Stimulated activated CD8-positive, alpha-beta memory T cell treated with anti-CD3 and anti-CD28 coated beads, Interleukin-12 subunit alpha, Interleukin-12 subunit beta, amount 100 ng/mL, for 4 hours (primary cell): ENCODE measurements at places on chromosomes 6 and 20.

- DNase-seq, result no peak
Measured at GRCh38 chr6:22001396-22002027, 295.3 kb downstream of the PRL start.

DNA sequence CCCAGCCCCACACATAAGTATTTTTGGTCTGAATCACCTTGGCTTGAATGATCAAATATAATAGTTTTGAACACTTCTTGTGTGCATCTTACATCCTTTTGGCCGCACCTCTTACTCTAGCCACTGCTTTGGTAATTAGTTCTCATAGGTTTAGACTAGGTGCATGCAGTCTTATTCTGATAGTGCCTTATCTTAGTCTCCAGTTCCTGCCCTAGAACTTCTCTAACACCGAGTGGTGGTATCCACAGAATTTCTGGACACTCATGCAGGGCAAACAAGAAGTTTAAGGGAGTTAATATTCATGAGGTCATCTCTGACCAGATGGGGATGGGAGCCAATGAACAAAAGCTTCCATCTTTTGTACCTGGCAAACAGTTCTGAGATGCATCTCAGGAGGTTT is 77.5 kb upstream of the AKIRIN2 start:
- no peak for DNase-seq

DNA sequence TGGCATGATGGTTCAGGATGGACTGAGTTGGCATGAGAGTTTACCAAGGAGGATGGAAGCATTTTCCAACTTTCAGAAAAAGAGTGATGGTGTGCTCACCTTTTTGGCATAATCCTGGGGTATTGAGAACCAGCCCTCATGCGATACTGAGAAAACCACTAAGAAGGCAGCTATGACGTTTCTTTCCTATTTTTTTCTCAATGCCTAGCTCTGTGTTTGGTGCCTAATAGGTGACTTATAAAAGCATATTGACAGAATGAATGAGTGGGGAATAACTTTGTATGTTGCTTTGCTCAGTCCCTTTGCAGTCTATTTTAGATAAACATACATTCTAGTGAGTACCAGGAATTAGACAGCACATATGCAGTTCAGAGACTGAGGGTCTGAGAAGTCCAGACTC is 816.3 kb downstream of the DHX35 start:
- DNase-seq, result no peak

DNA sequence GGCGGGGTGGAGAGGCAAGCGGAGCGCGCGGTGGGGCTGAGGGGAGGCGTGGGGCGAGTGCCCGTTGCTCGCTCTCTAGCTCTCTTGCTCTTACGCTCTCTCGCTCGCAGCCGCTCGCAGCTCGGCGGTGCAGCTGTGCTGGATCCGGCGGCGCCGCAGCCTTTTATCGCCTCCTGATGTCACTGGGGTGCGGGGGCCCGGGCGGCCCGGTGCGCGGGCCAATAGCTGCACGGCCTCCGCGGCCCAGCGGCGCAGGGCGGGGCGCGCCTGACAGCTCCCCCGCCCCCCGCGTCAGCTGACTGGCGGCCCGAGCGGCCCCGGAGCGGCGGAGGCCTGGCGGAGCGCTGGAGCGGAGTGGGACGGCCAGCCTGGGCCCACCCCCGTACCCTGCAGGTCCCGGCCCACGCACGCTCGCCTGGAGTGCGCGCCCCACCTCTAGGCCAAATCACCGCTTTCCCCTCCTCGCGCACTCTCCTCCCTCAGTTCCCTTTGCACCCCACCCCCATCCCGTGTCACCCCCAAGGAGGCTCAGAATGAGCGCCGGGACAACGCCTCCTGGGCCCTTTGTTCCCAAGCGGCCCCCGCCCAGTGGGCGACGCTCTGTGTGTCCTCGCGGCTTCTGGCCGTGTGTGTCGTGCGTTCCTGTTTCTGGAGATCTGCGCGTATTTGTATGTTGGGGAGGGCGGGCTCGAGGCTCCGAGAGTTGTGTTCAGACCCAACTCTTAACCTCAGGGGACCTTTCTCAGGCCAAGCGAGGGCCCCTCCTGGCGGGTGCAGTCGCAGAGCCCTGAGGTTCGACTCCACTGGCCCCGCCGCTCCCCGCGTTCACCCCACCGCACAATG is at the start of gene MAFB:
MAFB (minus strand) TSS at position 137 of the 843 bp plus-strand sequence. CDS start 386 bp downstream, outside the sequence.
- peak; percentile 22 for DNase-seq

- no peak for DNase-seq
Measured at GRCh38 chr6:47009583-47009982, 32.5 kb downstream of the ADGRF1 start.

- peak; percentile 41 for DNase-seq
Measured at GRCh38 chr6:44172731-44173500, 14.3 kb downstream of the CAPN11 start.

DNA sequence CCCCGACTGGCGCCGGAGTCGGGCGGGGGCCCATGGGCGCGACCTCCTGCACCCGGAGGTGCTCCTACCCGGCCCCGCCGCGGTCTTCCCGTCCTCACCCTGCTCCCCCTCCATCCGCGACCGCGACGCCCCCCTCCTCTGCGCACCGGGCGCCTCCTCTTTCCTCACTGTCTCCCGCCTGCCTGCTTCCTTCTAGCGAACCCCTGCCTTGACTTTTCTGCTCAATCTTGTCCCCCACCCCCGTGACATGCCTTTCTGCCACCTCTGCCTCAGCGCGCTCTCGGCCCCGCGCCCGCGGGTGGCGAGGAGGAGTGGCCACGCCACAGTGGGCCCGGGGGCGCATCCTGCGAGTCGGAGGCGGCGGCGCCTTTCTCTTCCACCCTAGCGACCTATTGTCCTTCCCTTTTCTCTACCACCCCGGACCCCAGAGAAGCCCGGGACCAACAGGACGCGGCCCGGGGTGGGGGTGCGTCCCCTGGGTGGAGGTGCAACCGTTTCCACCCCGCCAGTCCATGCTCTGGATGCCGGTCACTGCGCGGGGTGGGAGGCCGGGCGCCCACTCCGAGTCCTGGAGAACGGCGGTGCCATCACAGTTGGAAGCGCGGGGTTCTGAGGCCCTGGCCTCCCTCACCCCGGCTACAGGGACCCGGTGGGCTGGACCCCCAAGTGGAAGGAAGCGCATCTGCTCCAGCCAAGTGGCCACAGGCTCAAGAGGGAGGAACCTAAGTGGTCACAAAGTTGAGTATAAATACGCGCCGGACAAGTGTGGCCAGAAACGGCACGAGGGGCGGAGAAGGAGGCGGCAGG is 2.0 kb downstream of the PDE10A start:
- no peak for DNase-seq

DNA sequence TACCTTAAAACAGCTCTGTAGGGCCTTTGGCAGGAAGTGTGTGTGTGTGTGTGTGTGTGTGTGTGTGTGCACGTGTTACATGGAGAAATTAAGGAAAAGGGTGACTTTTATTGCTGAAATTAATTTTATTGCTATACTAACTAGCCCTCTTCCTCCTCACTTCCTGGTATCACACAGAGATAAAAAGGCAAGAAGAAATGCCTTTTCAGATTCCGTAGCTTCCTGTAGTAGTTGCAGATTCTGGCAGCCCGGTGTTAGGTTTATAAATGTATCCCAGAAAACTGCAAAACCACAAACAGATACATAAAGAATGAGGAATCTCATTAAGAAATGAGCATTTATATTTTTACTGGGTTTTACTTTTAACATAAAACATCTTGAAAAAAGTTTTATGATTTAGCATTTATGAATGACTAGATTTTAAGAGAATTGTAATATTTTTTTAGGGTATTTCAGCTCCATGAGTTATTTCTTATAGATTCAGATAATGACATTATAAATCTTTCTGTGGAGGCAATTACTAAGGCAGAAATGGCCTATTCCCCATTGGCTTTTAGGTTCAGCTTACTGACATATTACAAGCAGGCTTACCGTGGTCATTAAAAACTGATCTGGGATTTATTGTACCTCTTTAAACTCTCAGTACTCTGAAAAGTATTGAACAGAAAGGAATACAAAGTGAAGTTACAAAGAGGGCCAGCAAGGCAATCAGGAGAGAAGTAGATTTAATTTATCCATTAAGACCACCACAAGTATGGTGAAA is 249.1 kb upstream of the TSHZ2 start:
- DNase-seq, result no peak

DNA sequence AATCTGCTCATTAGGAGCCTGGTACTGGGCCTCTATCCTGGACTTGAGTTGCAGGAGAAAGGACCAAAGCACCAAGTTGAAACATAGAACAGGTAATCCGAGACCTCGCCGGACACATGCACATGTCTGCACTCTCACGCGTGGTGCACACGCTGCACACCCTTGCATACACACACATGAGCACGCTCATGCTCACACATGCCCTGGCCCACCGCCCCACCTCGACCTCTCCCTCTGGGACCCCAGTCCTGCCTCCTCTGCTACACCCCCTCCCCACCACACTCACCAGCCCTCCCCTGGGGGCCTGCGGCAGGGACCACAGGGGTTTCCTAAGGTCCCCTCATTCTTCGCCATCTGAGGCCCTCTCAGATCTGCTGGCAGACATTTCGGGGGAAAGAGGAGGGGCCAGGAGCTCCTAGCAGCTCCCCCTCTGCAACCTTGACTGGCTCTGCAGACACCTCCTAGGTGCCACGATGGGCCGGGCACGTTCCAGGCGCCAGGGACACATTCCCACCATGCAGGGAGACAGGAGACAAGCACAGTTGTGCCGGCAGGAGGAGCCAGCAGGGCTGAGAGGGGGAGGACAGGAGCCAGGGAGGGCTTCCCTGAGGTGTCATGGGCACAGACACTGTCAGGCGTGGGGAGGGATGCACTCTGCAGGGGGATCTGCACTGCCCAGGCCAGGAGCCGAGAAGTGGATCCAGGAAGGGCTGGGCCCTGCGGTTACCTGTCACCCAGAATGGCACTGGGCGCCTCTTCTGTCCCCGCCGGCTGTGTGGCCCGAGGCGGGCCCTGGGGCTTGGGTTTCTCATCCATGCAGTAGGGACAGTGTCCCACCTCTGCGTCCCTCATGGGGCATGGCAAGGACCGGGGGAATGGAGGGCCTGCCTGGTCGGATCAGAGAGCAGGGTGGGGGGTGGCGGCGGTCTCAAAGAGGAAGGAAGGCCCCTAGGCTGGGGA is 25.6 kb upstream of the LSM14B start:
- no peak for DNase-seq

DNA sequence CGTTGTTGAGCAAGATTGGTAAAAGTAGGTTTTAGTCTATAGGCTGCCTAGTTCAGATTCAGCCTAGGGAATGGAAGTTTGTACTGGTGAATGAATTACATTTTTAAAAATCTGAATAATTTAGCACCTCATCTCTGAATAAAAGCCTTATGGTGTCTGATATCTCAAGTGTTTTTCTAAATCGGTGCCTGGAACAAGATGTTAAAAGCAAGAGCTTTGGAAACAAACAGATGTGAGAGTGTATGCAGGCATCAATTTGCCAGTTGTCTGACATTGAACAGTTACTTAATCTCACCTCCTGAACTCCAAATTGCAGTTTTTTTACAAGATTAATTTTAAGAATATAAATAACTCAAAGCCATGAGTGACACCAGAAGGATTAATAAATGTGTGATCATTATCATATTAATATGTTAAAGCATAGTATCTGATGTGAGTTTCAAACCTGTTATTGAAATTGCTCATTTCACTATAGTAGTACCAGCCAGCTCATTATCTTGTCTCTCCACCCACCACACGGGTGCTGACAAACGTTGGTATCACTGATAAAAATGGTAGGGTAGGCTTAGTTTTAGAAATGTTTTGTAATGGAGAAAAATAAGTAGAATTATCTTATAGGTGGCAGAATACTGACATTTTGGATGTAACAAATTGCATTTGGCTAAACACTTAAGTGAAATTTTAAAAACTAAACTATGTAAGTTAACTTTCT is 157.3 kb downstream of the FAM83B start:
- DNase-seq, result no peak

- peak; percentile 37 for DNase-seq
Measured at GRCh38 chr20:3407040-3407770, at the start of gene DNAAF9. Gene DNAAF9 (minus strand): TSS chr20:3407669. CDS start chr20:3407557, 112 bp downstream.

- DNase-seq, result no peak
Measured at GRCh38 chr6:951399-952181, 258.7 kb upstream of the EXOC2 start.

DNA sequence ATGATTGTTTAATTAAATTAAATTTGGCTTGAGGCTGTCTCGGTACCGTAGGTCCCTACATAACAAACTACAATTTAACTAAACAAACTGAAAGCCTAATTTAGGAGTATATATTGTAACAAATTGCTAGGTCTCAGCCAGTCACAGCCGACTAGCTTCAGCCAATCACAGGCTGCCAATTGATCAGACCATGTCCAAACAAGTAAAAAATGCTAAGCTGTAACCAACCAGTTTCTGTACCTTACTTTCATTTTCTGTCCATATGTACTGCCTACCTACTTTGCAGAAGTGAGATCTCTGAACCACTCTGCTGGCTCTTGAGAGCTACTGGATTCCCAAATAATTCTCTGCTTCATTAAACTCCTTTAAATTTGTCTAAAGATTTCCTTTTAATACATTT is 648.0 kb upstream of the GJE1 start:
- DNase-seq, result no peak
